NB4 (cell line): ENCODE measurements at places on chromosomes 13 and 19.
A peak's percentile ranks its signal among the peaks of the same experiment; 100 is the strongest.

DNA sequence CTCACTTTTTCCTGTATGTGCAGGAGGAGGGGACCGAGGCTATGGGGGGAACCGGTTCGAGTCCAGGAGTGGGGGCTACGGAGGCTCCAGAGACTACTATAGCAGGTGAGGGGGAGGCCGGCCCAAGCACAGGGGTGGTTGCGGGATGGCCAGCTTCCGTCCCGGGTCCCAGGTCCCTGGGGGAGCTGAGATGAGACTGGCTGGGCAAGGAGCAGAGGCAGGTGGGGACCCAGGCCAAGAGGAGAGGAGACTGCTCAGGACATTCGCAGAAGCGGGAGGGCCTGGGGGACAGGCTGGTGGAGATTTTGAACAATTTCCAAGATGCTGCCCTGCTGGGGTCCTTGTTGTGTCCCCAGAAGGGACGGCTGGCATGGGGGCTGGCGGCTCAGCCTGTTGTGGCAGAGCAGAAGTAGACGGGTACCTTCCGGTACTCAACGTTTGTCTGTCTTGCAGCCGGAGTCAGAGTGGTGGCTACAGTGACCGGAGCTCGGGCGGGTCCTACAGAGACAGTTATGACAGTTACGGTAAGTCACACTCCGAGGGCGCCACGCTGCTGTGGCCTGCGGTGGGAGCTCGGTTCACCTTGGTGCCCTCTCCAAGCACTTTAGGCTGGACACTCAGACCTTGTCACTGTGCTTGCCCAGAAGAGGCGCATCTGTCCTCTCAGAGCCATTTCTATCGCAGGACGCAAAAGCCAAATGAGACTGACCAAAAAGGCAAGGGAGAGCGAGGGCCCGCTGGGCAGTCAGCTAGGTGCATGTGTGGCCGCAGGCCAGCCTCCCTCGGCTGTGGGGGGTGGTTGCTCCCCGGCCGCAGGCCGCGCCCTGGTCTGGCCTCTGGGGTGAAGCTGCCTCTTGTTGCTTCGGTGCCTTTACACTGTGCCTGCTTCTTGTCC is 2.6 kb downstream of the CIRBP start:
- DNase-seq: no peak

- peak; percentile 23 for DNase-seq
Measured at GRCh38 chr19:35714601-35715354, 3.0 kb upstream of the KMT2B start.

DNA sequence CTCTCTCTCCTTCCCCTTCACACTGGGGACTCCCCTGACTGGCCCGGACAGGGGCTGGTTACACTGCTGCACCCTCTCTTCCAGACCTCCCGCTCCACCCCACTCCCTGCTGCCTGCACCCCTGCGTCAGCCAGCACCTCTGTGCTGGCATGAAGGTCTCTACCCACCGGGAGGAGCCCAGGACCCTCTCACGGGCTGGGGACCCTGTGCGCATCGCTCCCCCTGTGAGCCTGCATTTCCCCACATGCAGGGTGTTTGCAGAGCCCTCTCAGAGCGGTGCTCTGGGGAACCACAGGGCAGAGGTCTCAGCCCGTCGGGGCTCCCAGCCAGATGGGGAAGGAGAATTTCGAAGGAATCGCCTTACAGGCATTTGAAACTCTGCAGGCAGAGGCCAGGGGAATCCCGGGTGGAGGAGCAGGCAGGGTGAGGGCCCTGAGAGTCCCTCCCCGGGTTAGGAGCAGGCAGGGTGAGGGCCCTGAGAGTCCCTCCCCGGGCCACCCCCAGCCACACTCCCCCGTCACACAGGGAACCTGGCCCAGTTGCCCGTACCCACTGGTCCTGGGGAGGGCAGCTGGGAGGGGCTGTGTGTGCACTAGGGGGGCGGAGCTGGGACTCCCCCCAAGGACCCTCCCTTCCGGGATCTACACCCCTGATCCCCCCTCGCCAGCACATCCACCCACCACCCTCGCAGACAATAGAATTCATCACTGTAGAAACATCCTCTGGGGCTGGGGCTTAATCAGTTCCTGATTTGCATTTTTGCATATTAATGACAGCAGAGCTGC is 16.3 kb upstream of the TCF3 start:
- DNase-seq: no peak

DNA sequence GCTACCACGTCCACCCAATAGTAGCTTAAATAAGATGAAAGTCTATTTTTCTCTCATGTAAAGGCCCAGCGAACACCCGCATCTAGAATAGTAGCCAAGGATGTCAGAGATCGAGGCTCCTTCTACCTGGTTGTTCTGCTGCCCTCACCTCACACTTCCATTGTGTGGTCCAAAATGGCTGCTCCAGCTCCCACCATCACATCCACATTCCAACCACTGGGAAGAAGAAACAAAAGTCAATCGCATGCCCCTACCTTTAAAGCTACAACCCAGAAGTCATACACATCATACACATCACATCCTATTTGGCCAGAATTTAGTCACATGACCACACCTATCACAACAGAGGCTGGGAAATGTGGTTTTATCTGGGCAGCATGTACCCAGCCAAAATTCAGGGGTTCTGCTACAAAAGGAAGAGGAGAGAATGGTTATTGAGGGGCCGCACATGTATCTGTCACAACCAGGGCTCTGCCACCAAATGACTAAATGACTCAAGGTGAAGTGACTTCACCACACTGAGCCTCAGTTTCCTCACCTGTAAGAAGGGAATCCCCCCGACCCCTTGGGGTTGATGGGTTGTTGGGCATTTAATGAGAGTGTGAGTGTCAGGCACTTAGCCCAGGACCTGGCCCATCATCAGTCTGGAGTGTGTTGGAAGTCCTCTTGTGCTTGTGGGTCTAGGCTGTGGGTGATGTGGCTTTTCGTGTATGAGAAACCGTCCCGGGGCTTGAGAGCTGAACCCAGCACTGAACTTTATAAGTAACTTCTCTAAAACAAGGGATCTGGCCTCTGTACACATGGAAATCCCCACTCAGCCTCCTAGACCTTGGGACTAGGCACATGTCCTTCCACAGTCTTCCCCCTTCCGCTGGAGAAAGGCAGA is 10.2 kb upstream of the CBLC start:
- DNase-seq: no peak

- DNase-seq: no peak
Measured at GRCh38 chr19:8340341-8341096, 2.5 kb downstream of the KANK3 start.

- DNase-seq: no peak
Measured at GRCh38 chr19:35738021-35738886, 4.0 kb downstream of the IGFLR1 start.

DNA sequence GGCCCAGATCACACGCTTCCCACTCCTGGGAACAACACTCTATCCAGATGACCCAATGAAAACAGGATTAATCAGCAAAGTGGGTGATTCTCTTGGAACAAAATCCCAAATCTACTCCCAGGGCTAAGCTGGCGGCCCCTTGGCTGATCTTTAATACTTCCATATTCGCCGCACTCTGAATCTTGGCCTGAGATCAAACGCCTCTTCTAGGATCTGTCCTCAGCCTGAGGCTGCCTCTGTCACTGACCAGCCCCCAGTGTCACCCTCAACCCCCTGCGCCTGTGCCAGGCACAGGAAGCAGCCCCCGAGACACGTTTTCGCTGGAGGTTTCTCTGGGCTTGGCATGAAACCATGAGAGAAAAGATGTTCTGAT is 2.4 kb upstream of the CTXN1 start:
- no peak for DNase-seq

DNA sequence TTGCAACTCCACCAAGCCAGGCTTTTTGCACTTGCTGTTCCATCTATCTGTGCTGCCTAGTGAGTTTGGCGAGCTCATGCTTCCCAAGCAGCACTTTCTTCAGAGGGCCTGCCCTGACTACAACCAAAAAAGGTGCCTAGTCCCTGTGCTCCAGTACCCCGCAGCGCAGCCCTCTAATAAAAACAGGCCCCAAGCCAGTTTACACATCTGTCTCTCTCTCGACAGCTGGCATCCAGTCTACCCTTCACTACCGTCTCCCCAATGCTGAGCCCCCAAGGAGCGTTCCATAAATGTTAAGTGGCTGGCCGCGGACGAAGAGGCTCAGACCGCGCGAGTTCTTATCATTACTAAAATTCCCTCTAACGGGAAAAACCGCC is 512 bp downstream of the MED4 start:
- peak; percentile 30 for DNase-seq

DNA sequence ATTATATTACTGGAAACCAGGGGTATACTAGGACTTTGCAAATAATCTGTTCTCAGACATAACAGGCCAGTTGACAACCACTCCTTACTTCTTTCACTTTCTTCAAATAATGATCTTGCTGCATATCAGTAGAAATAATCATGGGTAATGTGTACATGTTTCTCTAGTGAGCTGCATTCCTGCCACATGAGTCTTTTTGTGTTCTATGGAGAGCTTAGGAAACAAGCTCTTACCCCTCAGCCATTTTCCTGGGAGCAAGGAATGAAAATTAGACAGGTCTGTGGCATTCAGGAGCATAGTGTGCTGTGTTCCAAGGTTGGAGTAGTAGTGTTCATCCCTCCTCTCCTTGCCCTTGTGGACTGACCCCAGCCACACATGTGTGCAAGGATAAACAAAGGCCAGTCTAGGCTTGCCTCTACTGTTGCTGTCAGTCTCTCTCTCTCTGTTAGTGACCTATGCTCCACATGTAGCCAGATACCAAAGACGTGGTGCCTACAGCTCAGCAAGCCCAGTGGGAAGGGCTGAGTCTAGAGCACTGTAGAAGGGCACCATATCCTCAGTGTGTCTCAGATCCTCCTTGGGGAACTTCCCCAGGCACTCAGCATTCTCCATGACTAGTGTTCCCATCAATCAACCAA is 11.5 kb upstream of the OXGR1 start:
- no peak for DNase-seq

- no peak for DNase-seq
Measured at GRCh38 chr13:80074811-80075210, 266.1 kb downstream of the SPRY2 start.

- DNase-seq: no peak
Measured at GRCh38 chr19:38619361-38620174, 580 bp downstream of the EIF3K start.

DNA sequence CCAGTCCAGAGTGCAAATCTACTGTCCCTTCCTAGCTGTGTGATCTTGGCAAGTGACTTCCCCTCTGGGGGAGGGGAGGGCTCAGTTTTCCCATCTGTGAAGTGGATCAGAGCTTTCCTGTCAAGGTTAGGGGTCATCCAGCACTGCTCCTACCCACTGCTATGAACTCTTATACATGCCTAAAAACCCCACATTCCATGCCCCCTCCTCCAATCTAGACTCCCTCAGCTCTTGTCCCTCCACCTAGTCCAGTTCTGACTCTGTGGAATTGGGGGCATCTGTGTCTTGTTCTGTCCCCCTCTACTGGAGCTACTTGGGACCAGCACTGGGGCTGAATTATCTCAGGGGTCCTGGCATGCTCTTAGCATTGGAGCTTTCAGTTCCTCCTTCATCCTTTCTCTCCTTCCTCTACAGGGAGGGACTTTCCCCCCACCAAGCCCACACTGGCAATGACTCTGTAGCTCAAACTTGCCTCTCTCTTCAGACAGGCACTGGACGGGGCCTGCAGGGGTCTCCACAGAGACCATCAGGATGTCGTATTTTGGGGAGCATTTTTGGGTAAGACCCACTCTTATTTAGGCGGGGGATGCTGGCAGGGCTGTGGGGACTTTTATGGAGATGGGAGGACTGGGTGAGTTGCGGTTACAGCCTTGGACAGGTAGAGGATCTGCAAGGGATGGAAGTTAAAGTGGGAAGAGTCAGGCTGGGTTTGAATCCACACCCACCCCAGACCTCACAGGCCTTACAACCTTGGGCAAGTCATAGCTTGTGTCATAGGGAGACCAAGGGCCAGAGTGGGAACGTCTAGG is 3.6 kb downstream of the FCHO1 start:
- DNase-seq: peak; percentile 62

- no peak for DNase-seq
Measured at GRCh38 chr13:25717666-25718197, 334.1 kb downstream of the SHISA2 start.

DNA sequence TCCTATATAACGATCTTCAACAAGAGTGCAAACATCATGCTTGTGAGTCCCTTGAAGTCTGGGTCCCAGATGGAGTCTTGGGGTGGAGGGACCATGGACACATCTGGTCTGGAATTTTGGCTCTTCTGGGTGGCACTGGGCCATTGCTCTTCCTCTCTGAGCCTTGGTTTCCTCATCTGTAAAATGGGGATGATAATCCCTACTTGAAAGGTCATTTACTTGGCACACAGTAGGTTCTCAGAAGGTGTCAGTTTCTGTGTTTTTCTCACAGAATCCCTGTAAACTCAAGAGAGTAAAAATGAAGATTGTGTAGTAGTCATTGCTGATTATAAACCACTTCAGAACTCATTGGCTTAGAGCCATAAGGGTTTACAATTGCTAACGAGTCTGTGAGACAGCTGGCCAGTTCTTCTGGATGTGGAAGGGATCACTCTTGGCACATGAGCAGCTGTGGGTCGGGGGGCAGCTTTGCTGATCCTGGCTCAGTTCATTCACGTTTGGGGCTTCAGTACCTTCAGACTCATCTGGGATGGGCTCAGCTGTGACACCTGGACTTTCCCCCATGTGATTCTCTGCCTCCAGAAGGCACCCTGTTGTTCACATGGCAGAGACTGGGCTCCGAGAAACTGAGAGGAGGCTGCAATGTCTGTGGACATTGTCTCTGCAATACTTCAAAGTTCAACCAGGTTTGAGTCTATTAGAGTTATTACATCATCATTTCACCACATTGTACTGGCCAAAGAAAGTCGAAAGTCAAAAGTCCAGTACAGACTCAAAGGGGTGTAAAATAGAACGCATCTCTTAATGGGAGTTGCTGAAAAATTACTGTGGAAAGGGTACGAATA is 7.8 kb downstream of the CYP4F12 start:
- no peak for DNase-seq

DNA sequence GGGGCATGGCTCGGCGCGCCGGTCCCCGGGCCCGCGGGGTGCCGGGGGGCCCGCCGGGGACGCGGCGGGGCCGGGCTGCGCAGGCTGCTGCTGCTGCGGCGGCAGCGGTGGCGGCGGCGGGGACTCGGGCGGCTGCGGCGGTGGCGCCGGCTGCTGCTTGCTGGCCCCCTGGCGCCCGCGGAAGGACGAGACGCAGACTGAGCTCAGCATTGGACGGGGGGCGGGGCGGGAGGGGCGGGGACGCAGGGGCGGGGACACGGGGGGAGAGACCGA is 368 bp downstream of the KCNC3 start:
- no peak for DNase-seq
